ENCODE measurements at places on chromosomes 4 and X.

GRCh38 chrX:53080628-53081580 is 1.3 kb upstream of the TSPYL2 start:
- DNase-seq = no peak

GRCh38 chrX:133698298-133698697 is 283.0 kb upstream of the GPC4 start:
- DNase-seq = no peak

DNA sequence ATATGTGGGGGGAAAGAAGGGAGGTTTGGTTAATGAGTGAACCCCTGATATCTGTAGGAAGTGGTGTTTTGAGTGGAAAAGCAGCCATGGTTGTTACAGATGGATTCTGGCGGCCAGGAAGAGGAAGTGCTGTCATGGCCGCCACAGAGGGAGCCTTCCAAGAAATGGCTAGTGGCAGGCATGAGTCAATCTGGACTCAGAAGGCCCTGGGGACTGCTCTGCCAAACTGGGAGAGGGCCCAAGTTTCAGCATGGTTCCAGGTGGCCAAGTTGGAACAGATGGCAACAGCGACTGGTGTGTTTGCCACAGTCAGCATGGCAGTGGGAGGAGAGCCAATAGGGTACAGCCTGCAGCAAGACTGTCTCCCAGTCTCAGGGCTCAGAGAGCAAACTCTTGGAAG is 32.5 kb downstream of the ETDB start:
- DNase-seq = no peak

DNA sequence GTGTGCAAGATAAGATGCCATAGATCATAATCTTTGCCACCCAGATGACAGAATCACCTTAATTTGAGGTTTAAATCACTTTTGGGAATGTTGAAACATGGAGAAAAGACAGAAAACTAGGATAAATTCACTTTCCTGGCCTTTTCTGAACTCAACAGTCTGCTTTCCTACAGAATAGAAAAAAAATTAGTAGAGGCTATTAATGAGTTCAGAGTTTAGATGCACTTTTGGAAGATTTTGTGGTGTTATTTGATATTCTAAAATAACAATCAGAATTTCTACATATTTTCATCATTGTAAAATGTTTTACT is 195.9 kb downstream of the CAMK2D start:
- DNase-seq = no peak

DNA sequence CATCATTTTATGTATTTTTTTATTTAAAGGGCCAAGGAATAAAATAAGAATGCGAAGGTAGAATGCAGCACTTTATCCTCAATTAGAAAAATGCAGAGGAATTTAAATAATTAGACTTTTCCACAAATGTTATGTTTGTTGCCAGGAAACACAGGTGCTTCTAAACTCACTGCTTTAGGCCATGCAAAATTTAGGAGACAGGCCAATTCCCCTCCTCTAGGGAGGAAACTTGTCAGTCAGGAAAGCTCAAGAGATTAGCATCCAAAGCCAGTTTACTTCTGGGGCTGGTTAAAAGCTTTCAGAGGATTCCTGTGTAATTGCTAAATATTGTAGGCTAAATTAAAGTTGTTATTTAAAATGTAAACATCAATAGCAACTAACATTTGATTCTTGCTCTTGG is 124.5 kb downstream of the DMD start:
- DNase-seq = no peak

- no peak for DNase-seq
These were observed 1028.3 kb downstream of the DMD start for GRCh38 chrX:32183066-32183465.

GRCh38 chr4:7773401-7774180 is 166.1 kb downstream of the AFAP1 start:
- DNase-seq = no peak

DNA sequence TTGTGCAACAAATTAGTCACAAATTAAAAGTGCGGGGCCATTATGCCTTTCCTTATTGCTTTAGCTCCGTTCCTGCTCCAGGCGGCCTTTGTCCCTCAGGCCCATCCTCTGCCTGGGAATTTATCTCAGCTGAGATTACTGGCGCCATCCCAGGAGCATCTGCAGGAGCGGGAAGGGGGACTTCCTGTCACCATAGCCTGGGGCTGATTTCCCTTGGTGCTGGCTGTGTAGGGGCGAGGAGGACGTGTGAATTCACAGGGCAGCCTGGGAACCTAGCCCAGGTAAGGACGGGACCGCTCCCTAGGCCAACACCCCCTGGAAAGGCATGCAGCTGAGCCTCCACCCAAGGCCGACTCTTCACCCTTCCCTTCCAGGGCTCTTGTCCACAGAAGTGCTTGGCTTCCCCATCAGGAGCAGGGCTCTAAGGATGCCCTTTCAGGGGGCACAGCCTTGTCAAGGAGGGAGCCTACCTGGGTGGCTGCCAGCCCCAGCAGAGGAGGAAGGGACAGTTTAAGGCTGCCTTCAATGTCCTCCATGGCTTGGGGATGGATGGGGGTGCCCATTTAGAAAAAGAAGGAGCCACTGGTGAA is 72.6 kb upstream of the NKX1-1 start:
- no peak for DNase-seq

DNA sequence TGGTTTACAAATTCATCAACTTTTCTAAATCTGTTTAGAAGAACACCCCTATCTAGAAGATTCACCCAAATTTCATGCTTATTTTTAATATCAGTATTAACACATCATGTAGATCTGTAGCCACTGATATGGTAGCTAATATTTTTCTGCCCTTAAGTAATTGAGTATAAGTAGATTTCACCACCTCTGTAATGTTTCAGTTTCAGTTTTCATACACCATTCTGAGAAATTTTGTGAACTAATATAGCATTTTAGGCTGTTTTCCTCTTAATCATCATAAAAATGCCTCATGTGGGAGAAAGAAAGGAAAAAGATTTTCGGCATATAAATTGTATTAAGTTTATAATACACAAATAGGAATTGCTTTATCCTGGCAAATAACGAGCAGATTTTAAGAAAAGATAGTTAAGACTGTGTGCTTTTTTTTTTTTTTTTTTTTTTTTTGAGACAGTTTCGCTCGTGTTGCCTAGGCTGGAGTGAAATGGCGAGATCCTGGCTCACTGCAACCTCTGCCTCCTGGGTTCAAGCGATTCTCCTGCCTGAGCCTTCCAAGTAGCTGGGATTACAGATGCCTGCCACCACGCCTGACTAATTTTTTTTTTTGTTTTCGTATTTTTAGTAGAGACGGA is 21.4 kb upstream of the RBPJ start:
- no peak for DNase-seq

- DNase-seq = no peak
These were observed 1034.8 kb downstream of the PDHA2 start for GRCh38 chr4:96874657-96875056.

DNA sequence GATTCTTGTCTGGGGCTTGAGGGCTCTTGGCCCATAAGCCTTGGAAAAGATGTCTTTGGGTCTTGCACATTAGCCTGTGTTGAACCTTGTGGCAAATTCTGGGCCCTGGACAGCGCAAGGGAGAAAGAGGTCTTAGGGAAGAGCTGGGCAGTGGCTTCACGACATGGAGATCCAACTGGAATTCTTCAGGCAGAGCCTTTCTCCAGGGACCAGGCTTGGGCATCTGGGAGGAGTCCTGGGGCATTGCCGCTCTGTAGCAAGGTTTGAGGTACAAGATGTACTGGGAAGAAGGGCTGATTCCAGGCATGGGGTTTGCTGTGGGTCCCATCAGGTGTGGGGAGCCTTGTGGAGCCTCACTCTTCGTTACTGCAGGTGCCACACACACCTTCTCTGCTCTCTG is 104.0 kb upstream of the ACTRT1 start:
- no peak for DNase-seq
